Hippocampal formation (tissue), 2 donors: ENCODE measurements at places on chromosomes 1 and 21.

DNA sequence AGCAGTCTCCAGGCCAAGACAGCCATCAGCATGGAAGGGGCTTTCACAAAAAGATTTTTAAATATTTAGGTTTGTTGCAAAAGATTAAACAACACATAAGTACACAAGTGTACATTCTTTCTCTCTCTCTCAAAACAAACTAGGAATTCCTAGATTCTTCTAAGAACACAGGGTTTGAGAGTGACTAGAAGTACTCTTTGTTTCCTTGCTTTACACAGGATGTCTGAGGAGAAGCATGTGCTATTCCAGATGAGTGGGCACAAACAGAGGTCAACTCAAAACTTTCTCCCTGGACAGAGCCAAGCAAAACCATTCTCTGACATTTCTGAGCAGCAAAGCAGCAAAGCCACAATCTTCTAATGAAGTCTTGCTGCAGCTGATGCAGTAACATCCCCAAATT is 210.6 kb upstream of the HOOK1 start:
- no peak for DNase-seq

DNA sequence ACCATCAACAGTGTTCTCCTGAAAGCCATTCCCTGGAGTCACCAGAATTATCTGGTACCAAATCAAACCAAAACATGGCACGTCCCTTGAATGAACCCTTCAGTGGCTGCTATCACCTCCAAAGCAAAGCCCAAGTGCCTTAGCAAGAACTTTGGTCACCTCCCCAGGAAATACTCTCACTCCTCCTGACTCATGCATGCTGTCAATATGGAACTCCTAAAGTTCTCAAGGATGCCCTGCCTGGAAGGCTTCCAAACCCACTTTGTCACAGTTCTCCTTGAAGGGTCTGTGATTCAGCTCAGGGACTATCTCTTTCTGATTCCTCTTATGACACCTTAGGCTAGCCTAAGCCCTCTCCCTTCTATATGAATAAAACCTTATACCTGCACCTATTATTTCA is 146.1 kb upstream of the RUNX1 start:
- DNase-seq = no peak

- DNase-seq = no peak
Measured at GRCh38 chr1:235206533-235207208, 45.6 kb upstream of the RBM34 start.

- no peak for DNase-seq
Measured at GRCh38 chr1:97942161-97943123, 21.6 kb upstream of the DPYD start.

- DNase-seq = no peak
Measured at GRCh38 chr1:228197555-228198147, 10.2 kb upstream of the OBSCN start.

- no peak for DNase-seq
Measured at GRCh38 chr1:117824616-117825015, 104.8 kb downstream of the GDAP2 start.

GRCh38 chr1:1262758-1263157 is 10.9 kb downstream of the UBE2J2 start:
- no peak for DNase-seq
